ENCODE measurements at places on chromosomes 7 and 10.

- DNase-seq: no peak
Observed at GRCh38 chr7:30977896-30978564, 14.3 kb downstream of the GHRHR start.

- DNase-seq: no peak
Observed at GRCh38 chr10:13375791-13376190, 27.7 kb upstream of the SEPHS1 start.

- no peak for DNase-seq
Observed at GRCh38 chr7:139562961-139563565, 39.6 kb downstream of the CLEC2L start.

DNA sequence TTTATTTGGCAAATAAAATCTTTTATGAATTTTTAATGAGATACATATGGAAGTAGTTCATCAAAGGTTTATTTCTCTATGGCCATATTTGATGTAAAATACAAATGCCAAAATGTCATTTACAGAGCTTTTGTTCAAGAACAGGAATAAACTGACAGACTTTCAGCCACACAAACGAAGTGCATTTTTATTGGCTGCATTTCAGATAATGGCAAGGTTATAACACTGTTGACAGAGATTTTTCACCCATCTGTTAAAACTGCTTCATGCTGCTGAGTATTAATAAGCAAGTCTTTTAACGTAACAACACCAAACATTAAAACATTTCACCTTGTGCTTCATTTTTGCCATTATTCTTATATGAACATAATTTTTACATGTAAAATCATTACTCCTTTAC, 254.4 kb downstream of the ANKRD7 start:
- DNase-seq: no peak

DNA sequence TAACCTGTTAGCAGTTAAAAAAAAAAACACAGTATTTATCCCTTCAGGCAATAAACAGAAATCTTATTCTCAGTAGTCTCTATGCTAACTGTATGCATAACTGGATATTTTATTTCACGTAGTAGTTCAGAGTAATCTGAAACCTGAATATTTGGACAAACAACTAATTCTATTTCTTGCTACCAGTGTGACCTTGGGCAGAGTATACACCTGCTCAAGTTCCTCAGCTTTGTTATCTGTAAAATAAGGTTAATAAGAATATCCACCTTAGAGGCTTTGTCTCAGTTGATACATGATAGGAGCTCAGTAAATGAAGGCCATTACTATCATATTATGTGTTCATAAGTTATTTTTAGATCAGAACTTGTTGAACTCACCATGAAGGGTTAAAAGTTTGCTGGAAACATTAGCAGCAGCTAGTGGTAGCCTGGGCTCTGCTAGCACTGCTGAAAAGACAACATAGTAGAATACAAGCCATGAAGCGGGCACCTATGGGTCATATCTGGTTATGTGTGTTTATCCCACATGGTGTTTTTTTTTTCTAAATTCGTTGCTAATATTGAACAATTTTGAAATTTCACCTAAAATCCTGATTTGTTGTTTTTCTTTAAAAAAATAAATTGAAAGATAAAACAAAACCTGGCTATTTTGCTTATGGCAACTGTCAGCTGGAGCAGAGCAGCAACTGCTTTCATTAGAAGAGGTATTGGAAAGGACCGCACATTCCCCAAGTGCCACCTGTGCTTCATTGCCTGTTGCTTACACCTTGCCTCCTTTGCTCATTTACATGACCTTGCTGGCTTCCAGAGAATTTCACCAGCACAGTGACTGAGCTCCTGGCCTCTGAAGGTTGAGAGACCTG, 303.0 kb downstream of the PRKG1 start:
- DNase-seq: no peak
